ENCODE measurements at places on chromosomes 12 and 14.

GRCh38 chr12:120659151-120659525 is 18.7 kb downstream of the CABP1 start:
- no peak for DNase-seq

DNA sequence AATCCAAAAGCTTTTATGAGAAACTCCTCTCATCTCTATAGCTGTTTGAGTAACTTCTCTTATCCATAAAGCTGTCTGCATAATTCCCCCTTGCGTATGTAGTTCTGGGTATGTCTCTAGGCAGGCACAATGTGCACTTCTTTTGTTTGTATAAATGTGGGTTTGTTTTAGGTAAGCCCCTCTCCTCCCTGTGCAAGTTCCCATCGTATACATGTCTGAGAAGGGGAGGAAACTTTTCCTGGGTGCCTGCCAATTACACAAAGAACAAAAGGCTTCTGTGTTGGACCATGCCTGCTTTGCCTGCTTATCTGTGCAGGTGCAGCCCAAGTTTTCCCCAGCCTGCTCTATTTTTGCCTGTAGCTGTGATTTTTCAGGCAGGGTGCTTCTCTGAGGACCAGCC is 96.7 kb downstream of the CCER1 start:
- no peak for DNase-seq

- no peak for DNase-seq
Observed at GRCh38 chr12:87967871-87968270, 61.3 kb downstream of the C12orf50 start.

- no peak for DNase-seq
Observed at GRCh38 chr14:104216457-104216856, 78.1 kb downstream of the KIF26A start.
